Iris pigment epithelial cell (primary cell): ENCODE measurements at places on chromosomes 6 and 20.

GRCh38 chr6:35419417-35419816, 32.7 kb upstream of the FANCE start:
- DNase-seq = peak; percentile 91

DNA sequence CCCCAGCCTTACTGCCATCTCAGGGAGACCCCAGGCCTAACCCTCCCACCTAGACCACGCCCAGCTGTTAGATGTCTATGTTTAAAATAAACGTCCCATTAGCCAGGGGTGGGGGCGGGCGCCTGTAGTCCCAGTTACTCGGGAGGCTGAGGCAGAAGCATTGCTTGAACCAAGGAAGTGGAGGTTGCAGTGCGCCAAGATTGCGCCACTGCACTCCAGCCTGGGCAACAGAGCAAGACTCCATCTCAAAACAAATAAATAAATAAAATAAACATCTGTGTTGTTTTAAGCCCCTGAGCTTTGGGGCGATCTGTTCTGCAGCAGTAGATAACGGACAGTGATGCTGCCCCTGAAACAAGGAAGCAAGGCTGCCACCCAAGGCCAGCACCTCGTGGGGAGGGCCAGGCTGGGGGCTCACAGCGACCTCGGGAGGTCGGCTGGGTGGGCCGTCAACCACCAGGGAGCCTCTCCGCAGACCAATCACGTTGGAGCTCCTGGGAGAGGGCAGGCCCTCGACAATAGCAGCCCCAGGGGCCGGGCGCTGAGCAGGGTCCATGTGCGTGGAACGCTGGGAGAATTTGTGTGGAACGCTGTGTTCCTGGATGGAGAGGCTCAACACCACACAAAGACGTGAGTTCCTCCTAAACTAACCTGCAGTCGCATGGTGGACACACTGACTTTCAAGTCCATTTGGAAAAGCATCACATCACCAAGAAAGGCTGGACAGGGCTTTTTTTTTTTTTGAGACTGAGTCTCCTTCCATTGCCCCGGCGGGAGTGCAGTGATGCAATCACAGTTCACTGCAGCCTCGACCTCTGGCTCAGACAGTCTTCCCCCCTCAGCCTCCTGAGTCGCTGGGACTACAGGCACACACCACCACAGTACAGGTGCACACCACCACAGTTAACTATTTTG, 1.0 kb upstream of the HELZ2 start:
- peak; percentile 51 for DNase-seq

DNA sequence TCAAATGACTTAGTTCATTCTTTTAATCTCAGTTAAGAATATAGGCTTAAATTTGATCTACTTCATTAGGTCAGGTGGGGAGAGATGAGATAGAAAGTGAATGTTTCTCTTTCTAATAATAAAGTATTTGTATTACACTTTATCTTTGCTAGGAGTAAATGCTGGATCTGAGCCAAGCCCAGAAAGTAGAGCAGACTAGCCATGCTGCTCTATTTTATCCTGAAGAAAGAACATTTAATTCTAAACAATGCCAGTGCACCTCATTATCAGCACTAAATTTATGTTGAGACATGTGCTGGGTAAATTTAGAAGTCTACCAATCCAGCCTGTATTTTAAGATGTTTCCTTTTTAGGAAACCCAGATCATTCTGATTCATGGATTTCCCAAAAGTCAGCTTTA, 43.5 kb downstream of the AKIRIN2 start:
- DNase-seq = peak; percentile 29

GRCh38 chr20:63639093-63639975, 12.4 kb upstream of the GMEB2 start:
- DNase-seq = no peak

- DNase-seq = no peak
These were observed 18.1 kb downstream of the C6orf132 start for GRCh38 chr6:42124223-42124836.
